ENCODE measurements at places on chromosomes 2 and 18. TPM values are rescaled to one million over a fixed set of nuclear protein-coding genes. Genes with fewer than 3 reads are reported as not detected.

The SLC11A1 gene
- total RNA-seq = 0.12 TPM

The E2F6 gene
- total RNA-seq = 44.5 TPM

The COA5 gene
- total RNA-seq = 35.7 TPM

The LOXHD1 gene
- total RNA-seq = not detected

The ALPG gene
- 2.5 TPM for total RNA-seq

The ABCG8 gene
- total RNA-seq = 0.12 TPM

The ZNF892 gene
- 3.4 TPM for total RNA-seq

The HMSD gene
- total RNA-seq = not detected

DNA sequence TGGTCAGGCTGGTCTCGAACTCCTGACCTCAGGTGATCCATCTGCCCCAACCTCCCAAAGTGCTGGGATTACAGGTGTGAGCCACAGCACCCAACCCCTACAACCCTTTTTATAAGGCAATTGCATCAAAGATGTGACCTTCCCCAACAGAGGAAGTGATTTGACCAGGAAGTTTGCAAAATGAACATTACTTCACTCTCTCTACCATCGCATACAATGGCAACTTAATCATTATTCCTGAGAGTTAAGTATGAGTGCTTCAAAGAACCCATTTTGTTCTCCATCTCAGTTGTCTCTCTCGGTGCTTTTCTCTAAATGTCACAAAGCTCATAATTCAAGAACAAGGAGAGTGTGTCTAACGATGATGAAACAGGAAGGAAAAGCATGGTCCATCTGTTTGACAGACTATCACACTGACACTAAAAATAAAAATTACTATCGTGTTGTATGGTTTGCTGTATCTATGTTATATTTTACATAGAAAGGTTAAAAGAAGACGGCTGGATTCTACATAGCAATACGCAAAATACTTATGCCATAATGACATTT, 18.1 kb upstream of the CREG2 start:
- H3K27me3 ChIP-seq = no peaks in the 10 kb centered on the region
- H3K27ac ChIP-seq = peak overlapping the region; percentile 19

DNA sequence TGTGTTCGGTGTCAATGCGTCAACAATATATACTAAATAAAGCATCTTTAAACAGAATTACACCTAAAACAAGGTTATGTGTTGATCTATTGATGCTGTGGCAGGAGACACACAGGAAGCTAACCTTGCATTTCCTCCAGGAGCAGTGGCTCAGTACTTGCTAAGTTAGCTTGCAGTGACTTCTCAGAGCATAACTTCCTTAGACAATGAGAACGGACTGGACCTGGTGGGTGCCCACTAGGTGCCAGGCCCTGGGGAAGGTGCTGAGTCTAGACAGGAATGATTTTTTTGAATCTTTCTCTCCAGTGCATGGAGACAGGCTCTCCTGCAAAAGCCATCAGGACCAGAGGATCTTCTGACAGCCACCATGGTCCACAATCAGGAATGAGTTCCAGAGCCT, 73.8 kb upstream of the MGAT4A start:
- H3K27me3 ChIP-seq = no peaks in the 10 kb centered on the region
- H3K36me3 ChIP-seq = no peaks in the 10 kb centered on the region
- no peak overlapping the region for H3K4me3 ChIP-seq
- H3K4me1 ChIP-seq = peaks cover 24% of the 10 kb centered on the region
- H3K27ac ChIP-seq = no peak overlapping the region

GRCh38 chr18:62387257-62387656, 62.1 kb downstream of the TNFRSF11A start:
- no peaks in the 10 kb centered on the region for H3K27me3 ChIP-seq
- H3K36me3 ChIP-seq = no peaks in the 10 kb centered on the region
- no peaks in the 10 kb centered on the region for H3K4me1 ChIP-seq
- no peak overlapping the region for H3K4me3 ChIP-seq

DNA sequence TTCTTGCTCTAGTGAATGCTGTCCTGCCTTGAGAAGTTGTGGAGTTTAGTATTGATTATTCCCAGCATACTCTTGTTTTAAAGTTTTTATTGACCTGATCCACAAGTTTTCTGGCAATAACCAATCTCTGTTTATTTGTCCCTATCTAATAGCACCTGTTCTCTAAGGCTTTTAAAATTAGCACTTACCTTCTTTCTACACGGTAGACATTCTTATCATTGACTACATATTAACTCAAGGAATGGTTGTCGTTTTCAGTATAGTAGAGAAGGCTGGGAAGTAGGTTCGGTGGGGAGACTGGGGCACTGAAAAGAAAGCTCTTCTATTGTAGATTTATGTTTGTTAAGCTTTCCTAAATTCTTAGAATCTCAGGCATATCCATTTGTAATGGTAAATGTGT, 726.0 kb downstream of the DPP10 start:
- no peak overlapping the region for H3K4me3 ChIP-seq
- no peak overlapping the region for H3K27ac ChIP-seq
- H3K27me3 ChIP-seq = no peaks in the 10 kb centered on the region
- no peak for DNase-seq
- H3K4me1 ChIP-seq = no peaks in the 10 kb centered on the region
- H3K36me3 ChIP-seq = no peaks in the 10 kb centered on the region

DNA sequence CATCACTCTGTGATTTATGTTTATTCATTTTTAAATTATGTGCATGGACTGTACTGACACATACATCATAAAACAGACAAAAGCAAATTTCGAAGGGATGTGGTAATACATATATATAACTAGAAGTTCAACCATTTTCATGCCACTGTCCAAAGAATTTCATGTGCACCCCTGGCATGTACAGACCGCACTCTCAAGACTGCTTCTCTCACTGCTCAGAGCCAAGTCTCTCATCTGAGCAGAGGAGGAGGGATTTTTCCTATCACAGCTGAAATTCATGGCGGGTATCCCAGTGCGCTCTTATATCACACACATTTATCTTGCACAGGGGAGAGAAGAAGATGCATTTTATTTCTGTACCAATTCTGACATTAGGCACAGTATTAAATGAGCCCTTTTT, 5.9 kb downstream of the TMEM178A start:
- no peak for DNase-seq
- H3K27me3 ChIP-seq = no peaks in the 10 kb centered on the region
- no peaks in the 10 kb centered on the region for H3K4me1 ChIP-seq
- H3K4me3 ChIP-seq = no peak overlapping the region
- no peak overlapping the region for H3K27ac ChIP-seq
- H3K36me3 ChIP-seq = no peaks in the 10 kb centered on the region

GRCh38 chr2:17479875-17480274, 38.4 kb downstream of the RAD51AP2 start:
- peak; percentile 16 for DNase-seq
- no peaks in the 10 kb centered on the region for H3K36me3 ChIP-seq
- H3K4me1 ChIP-seq = 0 out of 2 replicates have a peak, but pooled peaks cover 12% of the 10 kb centered on the region
- H3K27me3 ChIP-seq = no peaks in the 10 kb centered on the region
- H3K4me3 ChIP-seq = no peak overlapping the region

DNA sequence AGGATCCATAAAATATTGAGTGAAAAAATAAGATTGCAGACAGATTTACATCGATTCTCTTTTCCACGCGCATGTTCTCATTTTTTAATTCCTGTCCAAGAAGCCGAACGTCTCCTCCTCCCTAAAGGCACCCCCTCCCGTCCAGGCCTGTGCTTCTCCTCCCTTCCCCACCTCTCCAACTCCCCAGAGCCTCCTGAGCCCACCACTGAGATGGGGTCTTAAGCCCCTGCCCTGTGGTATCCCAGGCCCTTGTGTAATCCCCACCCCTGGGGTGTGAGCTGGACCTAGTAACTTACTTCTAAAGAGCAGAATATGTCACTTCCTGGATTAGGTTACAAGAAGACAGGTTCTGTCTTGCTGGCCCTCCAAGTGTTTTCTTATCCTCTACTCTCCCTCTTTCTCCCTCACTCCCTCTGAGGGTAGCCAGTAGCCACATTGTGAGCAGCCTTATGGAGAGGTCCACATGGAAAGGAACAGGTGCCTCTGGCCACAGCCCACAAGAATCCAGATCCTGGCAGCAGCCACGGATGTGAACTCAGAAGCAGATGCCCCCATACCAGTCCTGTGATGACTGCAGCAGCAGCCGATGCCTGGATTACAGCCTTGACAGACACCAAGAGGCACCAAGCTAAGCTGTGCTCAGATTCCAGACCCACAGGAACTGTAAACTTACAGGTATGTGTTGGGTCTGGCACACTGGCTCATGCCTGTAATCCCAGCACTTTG, 39.6 kb upstream of the OTOS start:
- H3K27me3 ChIP-seq = no peaks in the 10 kb centered on the region
- H3K4me3 ChIP-seq = no peak overlapping the region
- no peaks in the 10 kb centered on the region for H3K36me3 ChIP-seq
- H3K27ac ChIP-seq = no peak overlapping the region
- no peaks in the 10 kb centered on the region for H3K4me1 ChIP-seq
- DNase-seq = no peak

DNA sequence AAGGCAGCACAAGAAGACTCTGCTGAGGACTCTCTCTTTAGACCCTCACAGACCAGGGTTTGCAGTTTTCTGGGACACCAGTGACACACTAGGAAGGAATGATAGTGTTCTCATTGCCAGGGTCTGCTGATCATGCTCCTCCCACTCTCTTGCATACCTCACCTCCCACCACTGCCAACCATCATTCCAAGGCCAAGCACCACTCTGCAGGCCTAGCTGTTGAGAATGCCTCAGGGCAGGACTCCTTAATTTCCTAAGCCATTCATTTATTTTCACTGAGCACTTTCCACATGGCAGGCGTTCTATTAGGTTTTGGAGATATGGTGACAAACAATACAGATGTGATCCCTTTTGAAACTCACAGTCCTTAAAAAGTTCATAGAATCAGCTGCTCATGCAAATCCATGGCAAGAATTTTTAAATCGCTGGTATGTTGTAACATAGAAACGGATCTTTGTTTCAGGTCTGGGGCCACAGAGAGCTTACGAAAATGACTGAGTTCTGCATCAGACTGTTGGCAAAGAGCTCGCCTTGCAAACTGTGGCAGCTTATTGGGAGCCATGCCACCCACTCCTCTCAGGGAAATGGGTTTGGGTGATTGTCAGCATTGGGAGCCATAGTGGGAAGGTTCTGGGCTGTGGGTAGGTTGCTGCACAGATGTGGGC, 78.5 kb downstream of the XDH start:
- no peaks in the 10 kb centered on the region for H3K27me3 ChIP-seq
- no peaks in the 10 kb centered on the region for H3K4me1 ChIP-seq
- no peak overlapping the region for H3K27ac ChIP-seq
- H3K4me3 ChIP-seq = no peak overlapping the region
- no peak for DNase-seq

DNA sequence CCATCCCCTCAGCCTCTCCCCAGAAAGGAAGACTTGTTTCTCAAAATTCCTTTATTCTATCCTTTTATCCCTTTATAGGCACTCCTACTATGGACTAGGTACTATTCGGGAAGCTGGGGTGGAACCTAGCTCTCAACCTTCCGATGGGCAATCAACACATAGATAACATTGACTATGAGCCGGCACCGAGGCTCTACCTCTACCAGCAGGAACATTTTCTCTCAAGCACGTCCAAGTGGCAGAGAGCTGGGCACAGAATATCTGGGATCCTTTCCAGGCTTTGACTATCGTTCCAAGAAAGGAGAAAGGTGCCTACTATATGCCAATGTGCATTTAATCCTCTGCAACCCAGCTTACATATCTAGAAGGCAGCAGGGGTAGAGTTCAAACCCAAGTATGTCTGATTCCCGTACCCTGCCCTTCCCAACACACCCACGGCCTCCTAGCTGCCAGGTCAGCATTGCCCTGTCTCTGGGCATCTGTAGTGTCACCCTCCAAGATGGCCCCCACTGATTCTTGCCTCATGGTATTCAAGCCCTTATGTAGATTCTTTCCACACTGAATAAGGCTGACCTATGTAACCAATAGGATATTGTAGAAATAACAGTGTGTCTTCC, 28.3 kb downstream of the TNS1 start:
- H3K27ac ChIP-seq = no peak overlapping the region
- no peaks in the 10 kb centered on the region for H3K27me3 ChIP-seq
- H3K4me3 ChIP-seq = no peak overlapping the region
- no peak for DNase-seq
- peaks cover 9% of the 10 kb centered on the region for H3K4me1 ChIP-seq

GRCh38 chr2:85926931-85927661, 38.3 kb upstream of the ST3GAL5 start:
- no peak for DNase-seq
- H3K27me3 ChIP-seq = no peaks in the 10 kb centered on the region
- no peak overlapping the region for H3K4me3 ChIP-seq

DNA sequence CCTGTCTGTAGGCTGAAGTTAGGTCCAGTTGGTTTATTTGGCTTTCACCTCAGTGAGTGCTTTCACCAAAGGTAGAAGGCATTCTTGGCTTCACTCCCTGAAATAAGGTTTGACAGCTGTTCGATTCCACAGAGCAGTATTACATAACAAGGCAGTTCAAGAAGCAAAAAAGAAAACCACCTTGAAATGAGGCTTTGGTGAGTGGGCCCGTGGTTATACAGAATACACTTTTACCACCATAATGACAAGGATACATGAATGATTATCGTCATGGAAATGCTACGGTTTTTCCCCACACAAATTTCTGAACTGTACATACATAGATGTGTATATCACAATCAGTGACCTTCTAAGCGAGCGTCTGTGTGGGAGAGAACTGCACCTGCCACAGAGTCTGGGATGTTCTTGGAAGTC, 80.0 kb upstream of the CHRNA1 start:
- no peaks in the 10 kb centered on the region for H3K27me3 ChIP-seq
- no peak for DNase-seq
- no peak overlapping the region for H3K27ac ChIP-seq
- H3K4me3 ChIP-seq = no peak overlapping the region

DNA sequence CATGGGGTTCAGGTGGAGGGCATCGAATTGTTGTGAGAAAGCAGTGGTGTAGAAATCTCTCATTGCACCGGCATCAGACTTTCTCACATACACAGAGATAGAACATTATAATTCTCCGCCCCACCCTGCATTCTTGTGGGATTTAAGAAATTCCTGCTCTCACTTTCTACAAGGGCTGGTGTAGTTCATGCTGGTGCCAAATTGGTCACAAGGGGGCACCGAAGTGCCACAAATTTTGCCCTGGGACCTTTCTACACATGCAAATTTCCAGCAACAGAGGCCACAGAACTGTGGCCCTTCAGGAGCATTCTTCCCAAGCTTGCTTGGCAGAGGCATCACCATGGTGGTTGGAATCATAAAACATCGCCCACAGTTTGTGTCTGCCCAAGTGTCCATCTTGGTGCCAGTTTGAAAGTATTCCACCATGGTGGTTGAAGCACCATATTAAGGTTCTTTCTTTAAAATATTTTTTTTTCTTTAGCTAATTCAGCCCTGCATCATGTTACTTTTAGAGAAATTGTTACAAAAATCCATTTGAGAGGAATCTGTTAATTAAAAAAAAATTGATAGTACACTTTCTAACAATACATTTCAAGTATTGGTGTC, 521.2 kb upstream of the FANCL start:
- no peak overlapping the region for H3K4me3 ChIP-seq
- no peaks in the 10 kb centered on the region for H3K36me3 ChIP-seq
- H3K27ac ChIP-seq = no peak overlapping the region
- DNase-seq = peak; percentile 77
- no peaks in the 10 kb centered on the region for H3K27me3 ChIP-seq
- no peaks in the 10 kb centered on the region for H3K4me1 ChIP-seq

GRCh38 chr2:56784046-56784445, 600.3 kb downstream of the CCDC85A start:
- no peak overlapping the region for H3K4me3 ChIP-seq
- no peaks in the 10 kb centered on the region for H3K36me3 ChIP-seq
- H3K27me3 ChIP-seq = no peaks in the 10 kb centered on the region
- H3K4me1 ChIP-seq = no peaks in the 10 kb centered on the region
- no peak for DNase-seq
- H3K27ac ChIP-seq = no peak overlapping the region
